ENCODE measurements at places on chromosomes 12 and 14.

- no peak for DNase-seq
Measured at GRCh38 chr12:32569259-32569658, 109.8 kb upstream of the DNM1L start.

GRCh38 chr14:87171141-87171540 lies 821.8 kb downstream of the GALC start:
- DNase-seq, result no peak

DNA sequence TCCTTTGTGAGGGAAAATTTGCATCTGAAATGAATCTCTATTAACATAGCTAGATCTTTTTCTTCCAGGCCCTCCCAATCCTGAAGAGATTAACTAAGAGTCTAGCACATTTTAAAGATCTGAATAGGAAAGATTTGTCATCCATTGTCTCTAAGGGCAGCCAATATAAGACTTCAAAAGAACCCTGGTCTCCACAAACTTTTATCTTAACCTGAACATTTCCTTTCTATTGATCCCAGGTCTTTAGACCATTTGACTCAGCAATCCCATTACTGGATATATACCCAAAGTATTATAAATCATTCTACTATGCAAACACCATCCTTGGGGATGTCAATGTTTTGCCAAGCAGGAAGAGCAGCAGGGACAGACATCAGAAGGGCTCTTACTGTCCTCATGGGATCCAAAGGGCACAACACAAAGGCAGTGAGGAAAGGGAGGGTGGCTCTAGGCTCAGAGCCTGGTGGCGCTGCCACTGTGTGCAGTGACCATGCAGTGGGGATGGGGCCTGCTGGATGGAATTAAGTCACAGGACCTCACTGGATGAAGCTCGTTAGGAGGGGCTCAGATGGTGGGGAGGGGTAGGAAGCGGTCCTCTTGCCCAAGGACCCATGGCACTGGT lies 12.7 kb upstream of the BDKRB2 start:
- DNase-seq, result no peak

GRCh38 chr14:28577711-28578131 lies 188.9 kb upstream of the FOXG1 start:
- peak; percentile 74 for DNase-seq

- DNase-seq, result no peak
Measured at GRCh38 chr14:26599291-26599690, 1.5 kb upstream of the NOVA1 start.

Measured in fibroblast of mammary gland (primary cell).